ENCODE measurements at places on chromosomes 5 and 9.

GRCh38 chr9:125982798-125983406 is 235.7 kb downstream of the PBX3 start:
- DNase-seq: no peak

- no peak for DNase-seq
Measured at GRCh38 chr5:38472541-38472940, 83.9 kb downstream of the LIFR start.

- no peak for DNase-seq
Measured at GRCh38 chr5:172683264-172683644, 42.2 kb downstream of the NEURL1B start.

GRCh38 chr5:26278078-26278477 is 760.3 kb downstream of the CDH9 start:
- no peak for DNase-seq

DNA sequence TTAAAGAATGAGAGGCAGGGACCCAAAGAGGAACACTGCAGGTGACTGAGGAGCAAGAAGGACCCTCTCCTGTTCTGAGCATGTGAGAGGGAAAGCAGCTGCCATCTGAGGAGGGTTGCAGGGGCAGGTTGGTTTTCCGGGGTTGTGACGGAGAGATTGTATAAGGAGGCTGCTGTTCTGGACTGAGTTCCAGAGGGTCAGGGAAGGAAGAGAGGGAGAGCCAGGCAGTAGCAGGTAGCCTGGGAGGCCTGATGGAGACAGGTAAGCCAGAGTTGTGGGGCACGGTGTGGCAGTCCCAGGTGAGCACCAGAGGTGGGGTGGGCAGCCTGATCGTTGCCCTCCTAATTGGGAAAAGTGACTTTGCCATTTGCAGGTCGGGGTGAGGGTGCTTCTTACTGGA is 9.8 kb downstream of the CCT5 start:
- no peak for DNase-seq

GRCh38 chr5:77280036-77280435 is 69.6 kb downstream of the PDE8B start:
- no peak for DNase-seq

GRCh38 chr9:90017679-90018078 is 412.9 kb downstream of the GADD45G start:
- DNase-seq: no peak

DNA sequence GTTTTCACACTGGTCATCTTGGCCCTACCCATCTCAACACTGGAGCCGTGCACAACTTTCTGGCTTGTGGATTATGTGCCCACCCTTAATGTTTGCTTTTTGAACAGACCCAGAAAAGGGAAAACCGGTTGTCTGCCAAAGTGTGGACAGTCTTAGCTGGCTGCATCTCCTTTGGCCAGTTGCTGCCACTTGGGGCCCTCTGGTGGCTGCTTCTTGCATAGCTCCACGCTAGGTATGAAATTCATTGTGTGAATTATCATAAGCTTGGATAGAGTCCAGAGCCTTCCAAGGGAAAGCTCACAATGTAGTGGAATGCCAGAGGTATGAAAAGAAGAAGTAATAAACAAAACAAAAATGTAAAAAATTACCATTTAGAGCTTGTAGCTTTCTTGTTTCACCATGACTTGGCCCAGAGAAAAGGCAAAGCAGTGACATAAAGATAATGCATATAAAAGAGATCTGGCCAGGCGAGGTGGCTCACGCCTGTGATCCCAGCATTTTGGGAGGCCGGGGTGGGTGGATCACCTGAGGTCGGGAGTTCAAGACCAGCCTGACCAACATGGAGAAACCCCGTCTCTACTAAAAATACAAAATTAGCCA is 12.5 kb upstream of the SLC36A3 start:
- peak; percentile 30 for DNase-seq

DNA sequence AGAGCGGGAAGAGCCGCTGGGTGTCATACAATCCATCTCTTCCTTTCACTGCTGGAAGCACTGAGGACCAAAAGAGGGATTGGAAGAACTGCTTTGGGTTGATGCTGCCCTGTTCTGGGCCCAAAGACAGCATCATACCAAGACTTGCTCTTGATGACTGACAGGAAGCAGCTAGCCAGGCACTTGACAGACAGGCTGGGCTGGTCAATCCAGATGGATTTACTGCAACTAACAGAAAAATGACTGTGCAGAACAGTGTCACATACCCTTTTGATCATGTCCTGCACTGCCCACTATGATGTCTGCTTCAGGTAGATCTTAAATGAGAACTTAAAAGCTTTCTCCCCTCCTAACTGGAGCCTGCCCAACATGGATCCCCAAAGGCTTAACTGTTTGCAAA is 157.6 kb downstream of the CRB2 start:
- no peak for DNase-seq

DNA sequence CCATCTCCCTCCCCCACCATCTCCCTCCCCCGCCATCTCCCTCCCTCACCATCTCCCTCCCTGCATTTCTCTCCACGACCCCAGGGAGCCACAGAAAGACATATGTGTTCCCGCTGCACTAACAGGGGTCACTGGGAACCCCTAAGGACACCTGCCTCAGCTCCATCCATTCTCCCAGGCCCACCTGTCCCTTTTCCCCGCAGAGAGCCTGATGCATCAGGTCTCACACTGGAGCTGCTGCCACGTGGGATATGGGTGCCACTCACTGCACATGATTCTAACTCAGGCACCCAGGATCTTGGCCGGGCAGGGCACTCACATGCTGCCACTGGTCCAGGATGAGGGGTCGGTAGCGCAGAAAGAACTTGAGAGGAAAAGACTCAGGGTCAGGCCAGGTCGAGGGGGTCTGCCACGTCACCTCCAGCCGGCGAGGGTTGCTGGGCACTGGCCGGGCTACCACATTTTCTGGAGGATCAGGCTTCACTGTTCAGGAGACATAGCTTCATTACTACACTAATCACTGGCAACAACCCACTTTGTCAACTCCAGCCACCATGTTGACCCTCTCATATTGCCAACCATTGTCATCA is 33.2 kb upstream of the ENHO start:
- no peak for DNase-seq

GRCh38 chr5:163534492-163535094 is 29.2 kb downstream of the MAT2B start:
- DNase-seq: no peak

GRCh38 chr5:75584641-75585040 is 26.6 kb upstream of the ANKDD1B start:
- no peak for DNase-seq

Measured in activated CD4-positive, alpha-beta T cell treated with anti-CD3 and anti-CD28 coated beads for 4 hours (primary cell).